ENCODE measurements at places on chromosomes 13 and 19.

GRCh38 chr19:13938301-13939064 lies at the start of gene PODNL1:
TSS of gene PODNL1 (minus strand) at chr19:13938417. CDS start at chr19:13938181, 236 bp downstream.
- DNase-seq: no peak

DNA sequence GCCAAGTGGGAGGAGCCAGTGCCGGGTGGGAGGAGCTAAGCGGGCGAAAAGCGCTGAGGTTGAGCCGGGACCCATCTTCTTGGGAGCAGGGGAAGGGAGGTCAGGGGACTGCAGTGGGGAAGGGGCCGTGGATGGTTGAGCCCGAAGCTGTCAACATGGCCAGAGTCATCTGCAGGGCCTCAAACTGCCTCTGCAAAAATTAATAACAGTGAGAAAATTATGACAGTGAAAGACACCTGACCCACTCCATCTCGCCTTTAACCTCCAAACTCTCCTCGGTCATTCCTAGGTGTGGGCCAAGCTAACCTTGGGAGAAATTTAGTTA lies 30.1 kb downstream of the ZNF557 start:
- DNase-seq: no peak

- no peak for DNase-seq
Measured at GRCh38 chr19:17854061-17854460, 5.6 kb upstream of the RPL18A start.

DNA sequence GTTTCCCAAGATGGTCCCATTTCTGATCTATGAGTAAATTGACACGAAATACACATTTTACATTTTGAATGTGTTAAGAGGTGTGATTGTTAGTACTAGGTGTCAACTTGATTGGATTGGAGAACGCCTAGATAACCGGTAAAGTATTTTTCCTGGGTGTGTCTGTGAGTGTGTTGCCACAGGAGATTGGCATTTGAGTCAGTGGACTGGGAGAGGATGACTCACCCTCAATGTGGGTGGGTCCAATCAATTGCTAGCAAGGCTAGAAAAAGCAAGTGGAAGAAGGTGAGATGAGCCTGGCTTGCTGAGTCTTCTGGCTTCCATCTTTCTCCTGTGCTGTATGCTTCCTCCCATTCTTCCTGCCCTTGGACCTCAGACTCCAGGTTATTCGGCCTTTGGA lies 960.7 kb upstream of the PCDH9 start:
- DNase-seq: peak; percentile 22

GRCh38 chr13:72489751-72490150 lies 237.7 kb downstream of the MZT1 start:
- no peak for DNase-seq

GRCh38 chr19:19342086-19343015 lies 21.7 kb downstream of the MAU2 start:
- peak; percentile 85 for DNase-seq

DNA sequence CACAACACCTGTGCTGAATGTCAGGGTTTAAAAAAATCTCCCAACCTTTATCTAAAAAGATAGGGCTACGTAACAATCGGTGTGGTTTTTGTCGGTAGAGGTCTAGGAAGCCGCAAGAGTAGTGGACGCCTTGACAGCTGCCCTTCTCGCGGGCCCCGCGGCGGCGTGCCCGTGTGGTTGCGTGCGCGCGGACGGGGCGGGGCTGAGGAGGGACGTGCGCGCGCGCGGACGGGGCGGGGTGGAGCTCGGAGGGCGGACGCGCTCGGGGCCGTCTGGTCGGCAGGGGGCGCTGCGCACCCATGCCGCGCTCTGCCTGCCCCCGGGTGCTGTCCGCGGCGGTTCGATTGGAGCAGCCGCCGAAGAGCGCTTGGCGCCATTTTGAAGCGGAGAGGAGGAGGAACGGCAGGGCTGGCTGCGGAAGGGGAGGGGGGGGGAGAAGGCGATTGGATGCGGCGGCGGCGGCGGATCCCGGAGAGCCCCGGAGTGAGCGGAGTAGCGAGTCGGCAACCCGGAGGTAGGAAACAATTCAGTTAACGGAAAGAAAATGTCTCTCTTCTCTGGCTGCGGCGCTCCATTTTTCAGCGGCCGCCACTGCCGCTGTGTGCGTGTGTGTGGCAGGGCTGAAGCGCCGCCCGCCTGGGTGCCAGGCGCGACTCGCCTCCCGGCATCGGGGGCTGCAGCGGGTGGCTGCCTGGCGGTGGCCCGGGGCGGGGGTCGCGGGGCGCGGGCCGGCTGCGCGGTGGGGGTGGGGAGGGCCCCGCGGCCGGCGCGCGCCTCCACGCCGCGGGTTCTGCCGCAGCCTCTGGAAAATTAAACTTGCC lies at the start of gene PDS5B:
PDS5B (plus strand) TSS at position 373 of the 821 bp plus-strand sequence. CDS start 62,321 bp downstream, outside the sequence.
- peak; percentile 97 for DNase-seq

DNA sequence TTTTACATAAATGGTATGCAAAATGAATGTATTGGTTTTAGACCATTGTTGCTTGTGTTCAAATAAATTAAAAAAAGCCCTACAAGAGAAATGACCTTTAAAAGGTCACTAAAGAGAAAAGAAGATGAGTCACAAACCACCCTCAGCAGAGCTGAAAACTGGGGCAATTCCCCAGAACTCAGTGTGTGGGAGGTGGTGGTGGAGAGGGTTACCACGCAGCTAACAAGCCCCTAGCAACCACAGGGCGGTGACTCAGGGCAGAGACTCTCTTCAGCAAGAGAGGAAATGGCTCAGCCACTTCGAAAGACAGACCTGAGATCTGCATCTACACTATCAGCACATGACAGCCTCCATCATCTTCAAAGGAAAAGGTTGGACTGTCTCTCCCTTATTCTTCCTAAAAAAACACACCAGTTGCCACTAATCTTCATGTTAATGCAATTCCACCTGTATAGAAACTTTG lies 29.4 kb upstream of the NDFIP2 start:
- DNase-seq: peak; percentile 49

DNA sequence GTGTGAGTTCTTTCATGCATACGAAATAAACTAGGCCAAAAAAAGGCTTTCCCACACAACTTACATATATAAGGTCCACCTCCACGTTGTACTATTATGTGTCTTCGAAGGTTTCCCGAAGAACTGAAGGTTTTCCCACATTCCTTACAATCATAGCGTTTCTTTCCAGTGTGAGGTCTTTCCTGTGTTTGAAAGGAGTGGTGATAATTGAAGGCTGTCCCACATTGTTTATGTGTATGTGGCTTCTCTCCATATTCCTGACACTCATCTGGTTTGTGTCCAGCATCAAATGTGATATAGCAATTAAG lies 14.6 kb downstream of the ZNF442 start:
- DNase-seq: peak; percentile 5

- no peak for DNase-seq
Measured at GRCh38 chr13:50464349-50465251, 378.9 kb downstream of the DLEU7 start.

- peak; percentile 77 for DNase-seq
Measured at GRCh38 chr13:50126263-50126992, 111.2 kb downstream of the KCNRG start.

DNA sequence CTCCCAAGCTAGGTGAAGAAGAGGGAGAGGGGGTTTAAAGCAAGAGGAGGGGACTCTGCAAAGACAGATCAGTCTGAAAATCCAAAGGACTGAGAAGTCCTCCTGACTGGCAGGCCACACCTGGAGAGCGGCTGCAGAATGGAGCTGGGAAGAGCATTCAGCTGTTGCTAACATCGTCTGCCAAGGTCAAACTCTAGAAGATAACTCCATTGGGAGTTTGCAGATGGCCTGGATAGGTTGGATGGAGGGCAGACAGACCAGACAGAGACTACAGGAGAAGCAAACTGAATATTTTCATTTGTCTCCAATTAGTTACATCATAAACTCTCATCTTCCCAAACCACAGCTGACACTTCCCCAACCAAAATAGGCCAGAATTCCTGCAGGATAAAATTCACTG lies 19.9 kb upstream of the SHISA2 start:
- DNase-seq: no peak

GRCh38 chr19:5299137-5299536 lies 41.5 kb downstream of the PTPRS start:
- no peak for DNase-seq

GRCh38 chr19:3652422-3652821 lies 25.8 kb upstream of the CACTIN start:
- DNase-seq: no peak

- DNase-seq: peak; percentile 49
Measured at GRCh38 chr19:14091813-14092462, 1.4 kb upstream of the SAMD1 start.

GRCh38 chr19:54206831-54207177 lies 6.1 kb downstream of the RPS9 start:
- DNase-seq: no peak

Measured in DMS53 (cell line).